Heart right ventricle (tissue), 16 donors: ENCODE measurements at places on chromosomes 16 and 17.

DNA sequence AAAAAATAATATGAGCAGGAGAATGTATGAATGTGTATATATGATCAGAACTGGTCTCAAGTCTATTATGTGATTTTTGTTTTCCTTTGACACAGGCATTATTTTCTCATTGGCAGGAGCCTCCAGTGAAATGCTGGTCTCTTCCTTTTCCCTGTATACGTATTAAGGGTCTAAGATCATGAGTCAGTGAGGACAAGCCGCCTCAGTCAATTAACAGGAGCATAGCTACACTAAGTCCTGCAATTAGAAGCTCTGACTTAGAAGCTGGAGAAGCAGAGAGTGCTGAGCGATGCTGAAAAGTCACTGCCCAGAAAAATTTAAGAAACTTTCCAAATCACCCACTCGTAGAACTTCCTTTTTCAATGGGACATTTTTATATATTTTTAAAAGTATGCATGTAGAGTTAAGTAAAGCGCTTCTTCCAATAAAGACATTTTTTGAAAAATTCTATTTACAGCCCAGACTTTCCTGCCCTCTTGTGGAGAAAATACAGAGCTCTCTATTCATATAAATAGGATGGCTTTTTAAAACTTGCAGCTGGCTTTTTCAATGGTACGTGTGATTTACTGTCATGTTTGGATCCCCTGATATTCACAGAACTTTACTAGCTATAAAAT, 70.2 kb upstream of the PSMD7 start:
- DNase-seq, result no peak

GRCh38 chr17:78993981-78994671, 14.4 kb upstream of the LGALS3BP start:
- no peak for DNase-seq

- DNase-seq, result no peak
These were observed 6.2 kb downstream of the RPS6KB1 start for GRCh38 chr17:59899099-59899498.

DNA sequence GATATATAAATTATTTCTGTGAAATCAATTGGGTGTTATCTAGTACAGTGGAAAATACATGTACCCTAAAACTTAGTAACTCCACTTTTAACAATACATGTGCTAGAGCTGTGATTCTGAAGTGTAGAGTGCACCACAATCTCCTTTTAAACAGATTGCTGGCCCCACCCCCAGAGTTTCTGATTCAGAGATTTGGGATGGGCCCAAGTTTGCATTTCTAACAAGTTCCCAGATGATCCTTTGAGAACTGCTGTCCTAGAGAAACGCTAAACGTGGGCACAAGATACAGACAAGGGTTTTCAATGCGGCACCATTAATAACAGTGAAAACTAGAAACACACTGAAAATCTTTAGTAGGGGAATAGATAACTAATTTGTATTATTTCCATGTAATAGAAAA, 49.2 kb downstream of the NXPH3 start:
- no peak for DNase-seq

DNA sequence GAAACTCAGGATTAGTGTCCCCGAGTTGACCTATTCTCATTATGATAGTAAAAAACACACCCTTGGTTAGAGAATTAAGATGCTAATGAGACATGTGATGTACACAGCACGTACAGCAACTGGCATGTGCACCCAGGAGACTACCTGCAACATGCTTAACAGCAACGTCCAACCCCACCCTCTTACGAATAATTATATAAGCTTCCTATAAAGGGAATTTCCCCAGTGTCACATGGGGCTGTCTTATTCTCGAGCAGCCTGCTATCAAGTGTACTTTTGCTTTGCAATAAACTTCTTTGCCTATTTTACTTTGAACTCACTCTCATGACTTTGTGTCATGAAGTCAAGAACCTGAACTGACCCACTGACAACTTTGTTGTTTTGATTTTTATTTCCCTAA, 62.4 kb upstream of the PMFBP1 start:
- DNase-seq, result no peak

- no peak for DNase-seq
These were observed 54.3 kb downstream of the WNT3 start for GRCh38 chr17:46764000-46764708.

GRCh38 chr16:49502136-49502881, 128.7 kb downstream of the C16orf78 start:
- no peak for DNase-seq

- DNase-seq, result no peak
These were observed 26.1 kb upstream of the KDM8 start for GRCh38 chr16:27177031-27177774.

DNA sequence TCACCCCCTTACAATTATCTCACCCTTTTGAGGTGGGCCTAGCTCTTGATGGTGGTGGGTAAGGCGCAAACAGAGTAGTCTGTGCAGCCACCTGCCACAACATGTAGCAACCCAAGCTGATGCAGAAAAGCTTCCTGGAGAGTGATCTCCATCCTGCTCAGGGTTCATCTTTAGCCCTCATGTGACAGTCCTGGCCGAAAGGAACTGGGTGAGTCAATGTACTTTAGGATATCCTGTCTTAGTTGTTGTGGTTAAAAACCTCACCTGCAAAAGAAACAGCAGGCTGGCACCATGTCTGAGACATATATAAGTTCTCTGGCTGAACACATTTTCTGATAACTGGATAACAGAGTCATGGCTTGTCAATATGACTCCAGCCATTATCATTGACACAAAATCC, 183.5 kb upstream of the CPHXL start:
- no peak for DNase-seq

- DNase-seq, result peak; percentile 57
These were observed 86.9 kb downstream of the MRM3 start for GRCh38 chr17:869086-869485.

- no peak for DNase-seq
These were observed 15.4 kb upstream of the RMI2 start for GRCh38 chr16:11329891-11330290.

GRCh38 chr17:81003711-81004475, 12.3 kb downstream of the CHMP6 start:
- no peak for DNase-seq

- DNase-seq, result no peak
These were observed 63.5 kb downstream of the MYH13 start for GRCh38 chr17:10309003-10309974.

DNA sequence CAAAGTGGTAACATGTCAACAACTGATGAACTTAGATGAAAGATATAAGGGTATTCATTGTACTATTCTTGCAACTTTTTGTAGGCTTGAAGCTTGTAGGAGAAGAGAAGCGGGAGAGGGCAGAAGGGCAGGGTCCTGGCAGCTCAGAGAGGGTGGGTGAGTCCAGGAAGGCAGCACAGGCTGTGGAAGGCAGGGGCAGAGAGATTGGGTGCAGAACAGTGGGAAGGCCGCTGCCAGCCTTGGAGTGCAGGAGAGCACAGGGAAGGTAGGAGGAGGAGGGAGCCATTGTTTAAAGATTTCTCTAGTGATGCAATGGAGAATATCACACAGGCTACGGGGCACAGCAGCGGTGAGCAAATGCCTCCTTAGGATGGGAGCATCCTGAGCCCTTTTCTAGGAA, 104.3 kb downstream of the N4BP1 start:
- no peak for DNase-seq

GRCh38 chr17:31704483-31704882, 154.6 kb downstream of the COPRS start:
- DNase-seq, result no peak

- no peak for DNase-seq
These were observed 155.6 kb upstream of the CNTNAP4 start for GRCh38 chr16:76121636-76122035.

- no peak for DNase-seq
These were observed 55.9 kb downstream of the LDHD start for GRCh38 chr16:75060723-75061122.

DNA sequence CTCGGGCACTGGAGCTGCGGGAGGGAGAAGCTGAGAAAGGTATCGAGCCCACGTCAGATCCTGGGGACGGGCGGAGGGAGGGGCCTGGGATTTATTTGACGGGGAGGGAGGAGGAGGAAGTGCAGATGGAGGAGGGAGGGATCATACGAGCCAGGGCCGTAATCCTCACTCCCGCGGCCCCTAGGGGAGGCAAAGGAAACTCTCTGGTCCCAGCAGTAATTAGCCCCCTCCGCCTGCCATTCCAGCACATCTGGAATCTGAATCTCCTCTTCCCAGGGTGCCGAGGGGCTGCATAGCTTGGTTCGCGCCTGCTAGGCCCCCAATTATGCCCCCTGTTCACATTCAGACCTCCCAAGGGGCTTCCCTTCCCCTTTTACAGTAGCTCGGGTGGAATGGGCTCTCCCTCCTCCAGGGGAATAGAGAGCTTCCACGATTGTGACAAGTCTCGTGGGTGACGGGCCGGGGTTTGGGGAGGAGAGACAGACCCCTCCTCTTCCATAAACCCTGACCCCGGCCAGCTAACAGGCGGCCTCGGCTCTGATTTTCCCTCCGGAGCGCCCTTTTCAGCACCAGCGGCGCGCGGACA, at the start of gene SEZ6L2:
TSS of gene SEZ6L2 (minus strand) at position 35 of the 586 bp plus-strand sequence. CDS start 531 bp downstream, outside the sequence.
- DNase-seq, result peak; percentile 70

- DNase-seq, result peak; percentile 73
These were observed 579 bp upstream of the CYBA start for GRCh38 chr16:88651276-88651988.

- no peak for DNase-seq
These were observed 10.3 kb downstream of the MPP3 start for GRCh38 chr17:43822570-43823190.

DNA sequence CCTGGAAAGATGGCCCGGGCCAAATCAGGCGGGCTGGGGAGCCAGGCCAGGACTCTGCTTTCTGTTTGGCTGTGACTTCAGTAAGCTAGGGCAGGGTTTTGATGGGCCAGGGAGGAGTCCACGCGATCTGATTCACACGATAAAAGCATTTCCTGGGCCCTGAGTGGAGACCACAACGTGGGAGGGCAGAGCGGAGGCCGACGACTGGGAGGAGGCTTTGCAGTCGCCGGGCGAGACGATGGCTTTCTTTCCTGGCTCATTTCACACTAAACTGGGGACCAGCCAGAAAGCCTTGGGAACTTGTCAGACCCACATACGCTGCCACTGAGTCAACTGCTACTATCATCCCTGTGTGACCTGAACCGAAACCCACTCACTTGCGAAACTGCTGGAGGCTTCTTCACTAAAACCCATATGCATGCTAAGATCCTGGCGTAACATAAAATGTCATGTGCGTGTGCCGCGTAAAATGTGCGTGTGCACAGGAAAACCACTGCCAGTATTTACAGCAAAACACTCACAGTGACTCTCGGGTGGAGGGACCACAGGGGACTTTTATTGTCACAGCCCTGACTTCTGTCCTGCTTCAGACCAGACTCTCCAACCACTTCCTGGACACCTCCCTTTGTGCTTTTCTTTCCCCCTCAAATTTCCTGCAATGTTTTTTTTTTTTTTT, 14.2 kb upstream of the RHBDF2 start:
- peak; percentile 55 for DNase-seq

DNA sequence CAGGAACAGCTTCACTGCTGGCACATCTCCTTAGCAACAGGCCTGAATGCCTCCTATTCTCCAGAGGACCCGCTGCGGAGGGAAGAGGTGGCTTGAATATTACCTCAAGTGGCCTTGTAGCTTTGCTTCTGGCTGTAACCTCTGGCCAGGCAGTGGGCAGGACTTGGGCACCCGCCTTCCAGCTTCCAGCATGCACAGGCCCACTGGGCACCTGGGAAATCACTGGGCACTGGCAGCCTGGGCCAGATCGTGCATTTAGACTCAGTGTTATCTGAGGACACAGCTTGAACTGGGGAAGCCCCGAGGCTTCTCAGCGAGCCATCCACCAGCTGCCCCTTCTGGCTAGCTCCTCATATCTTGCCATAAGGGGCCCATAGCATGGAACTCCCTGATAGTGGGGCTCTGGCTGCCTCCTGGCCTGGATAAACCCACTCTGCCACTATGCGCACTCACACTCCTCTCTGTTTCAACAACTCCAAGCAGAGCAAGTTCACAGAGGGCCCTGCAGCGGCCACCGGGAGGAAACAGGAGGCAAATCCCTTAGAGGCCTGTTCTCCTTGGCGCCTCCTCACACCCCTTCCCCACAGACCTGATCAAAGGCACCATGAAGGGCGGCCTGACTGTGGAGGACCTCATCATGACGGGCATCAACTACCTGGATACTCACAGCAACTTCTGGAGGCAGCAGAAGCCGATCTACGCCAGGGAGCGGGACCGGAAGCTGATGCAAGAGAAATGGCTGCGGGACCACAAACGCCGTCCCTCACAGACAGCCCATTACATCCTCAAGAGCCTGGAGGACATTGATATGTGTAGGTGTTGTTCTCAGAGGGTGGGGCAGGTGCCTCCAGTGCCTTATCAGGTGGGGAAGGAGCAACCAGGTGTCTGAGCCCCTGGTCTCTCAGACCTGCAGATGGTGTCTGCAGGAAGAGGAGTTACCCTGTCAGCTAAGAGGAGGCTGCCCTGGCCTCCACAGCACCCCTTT, 7.8 kb downstream of the ODAD4 start:
- DNase-seq, result peak; percentile 62

- DNase-seq, result no peak
These were observed 7.0 kb upstream of the CDR2 start for GRCh38 chr16:22381392-22381791.

DNA sequence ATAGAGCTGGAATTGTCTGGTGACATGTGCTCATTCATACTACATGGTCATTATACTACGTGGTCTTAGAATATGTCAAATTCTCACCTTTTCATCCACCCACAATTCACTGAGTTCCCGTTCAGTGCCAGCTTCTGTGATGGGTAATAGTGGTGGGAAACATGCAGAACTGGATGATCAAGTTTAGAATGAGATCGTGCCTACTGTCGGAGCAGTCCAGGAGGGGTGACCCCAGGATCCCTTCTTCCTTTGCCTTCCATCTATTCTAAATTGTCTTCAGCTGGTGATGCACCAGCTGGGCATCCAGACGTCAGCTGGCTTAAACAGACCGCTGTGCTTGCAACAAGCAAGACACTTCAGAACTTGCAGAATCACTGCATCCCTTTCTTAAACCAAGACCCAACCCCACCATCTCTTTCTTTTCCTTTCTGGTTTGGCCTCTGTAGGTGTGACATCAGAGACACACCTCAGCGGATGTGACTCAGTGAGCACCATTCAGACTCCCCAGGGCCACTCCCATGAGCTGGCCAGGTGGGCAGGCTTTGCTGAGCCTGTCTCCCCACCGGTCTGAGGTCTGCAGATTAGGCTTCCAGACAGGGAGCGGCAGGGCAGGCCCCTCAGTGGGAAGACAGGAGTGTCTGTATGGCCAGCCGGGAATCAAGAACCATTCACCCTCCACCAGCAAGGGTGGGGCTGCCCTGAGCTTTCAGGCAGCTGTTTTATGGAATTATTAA, 18.1 kb downstream of the C17orf100 start:
- no peak for DNase-seq

GRCh38 chr16:50202926-50203624, 50.0 kb downstream of the TENT4B start:
- DNase-seq, result no peak

- peak; percentile 77 for DNase-seq
These were observed 13.0 kb downstream of the ENGASE start for GRCh38 chr17:79087428-79088143.

- DNase-seq, result peak; percentile 70
These were observed 4.8 kb downstream of the MLYCD start for GRCh38 chr16:83903751-83904150.

GRCh38 chr17:45299361-45299760, 17.5 kb downstream of the MAP3K14 start:
- no peak for DNase-seq

GRCh38 chr17:81364278-81365147, 30.7 kb upstream of the BAHCC1 start:
- DNase-seq, result no peak
